GM03348 (cell line): ENCODE measurements at places on chromosomes 5 and 9.
A peak's percentile ranks its signal among the peaks of the same experiment; 100 is the strongest.

- no peak for DNase-seq
These were observed 210.2 kb downstream of the HSPA4 start for GRCh38 chr5:133261993-133262392.

GRCh38 chr5:109865637-109866036 lies 175.9 kb downstream of the MAN2A1 start:
- peak; percentile 51 for DNase-seq

GRCh38 chr9:133701981-133702797 lies 36.0 kb downstream of the SARDH start:
- no peak for DNase-seq

DNA sequence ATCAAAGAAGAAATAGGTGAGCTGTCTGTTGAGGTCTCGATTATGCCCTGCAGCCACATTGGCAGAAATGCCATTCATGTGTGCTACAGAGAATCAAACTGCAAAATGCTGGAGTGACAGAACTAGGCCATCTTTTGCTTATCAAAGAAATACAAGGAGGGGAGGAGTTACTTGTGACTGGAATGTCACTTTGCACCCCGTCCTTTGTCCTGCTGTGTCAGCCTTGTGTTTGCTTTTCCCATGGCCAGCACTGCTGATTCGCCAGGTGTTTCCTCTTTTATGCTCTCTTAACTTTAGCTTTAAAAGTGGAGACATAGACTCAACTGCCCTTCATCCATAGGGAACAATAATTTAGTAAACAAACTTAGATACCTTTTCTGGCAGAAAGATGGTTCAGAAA lies 54.3 kb downstream of the SLC46A2 start:
- no peak for DNase-seq

GRCh38 chr5:94244921-94245320 lies 373.5 kb downstream of the KIAA0825 start:
- DNase-seq = no peak

- no peak for DNase-seq
These were observed 376.8 kb downstream of the EBF1 start for GRCh38 chr5:158722940-158723339.

GRCh38 chr9:136745389-136746154 lies 2.8 kb downstream of the LCN6 start:
- no peak for DNase-seq

- no peak for DNase-seq
These were observed 2.9 kb downstream of the CDKN2A start for GRCh38 chr9:21991072-21991959.

- no peak for DNase-seq
These were observed 85.7 kb upstream of the SGCD start for GRCh38 chr5:156241266-156241665.

GRCh38 chr5:159244163-159244562 lies 18.9 kb upstream of the UBLCP1 start:
- DNase-seq = no peak

- DNase-seq = no peak
These were observed 374.3 kb downstream of the EBF1 start for GRCh38 chr5:158725297-158725851.

- DNase-seq = no peak
These were observed 17.1 kb upstream of the SLC6A3 start for GRCh38 chr5:1462358-1462757.

GRCh38 chr9:129841071-129841470 lies 5.8 kb downstream of the USP20 start:
- DNase-seq = no peak

GRCh38 chr5:44875661-44876605 lies 67.2 kb downstream of the MRPS30 start:
- no peak for DNase-seq

GRCh38 chr9:114001794-114002261 lies 76.3 kb downstream of the AMBP start:
- no peak for DNase-seq

DNA sequence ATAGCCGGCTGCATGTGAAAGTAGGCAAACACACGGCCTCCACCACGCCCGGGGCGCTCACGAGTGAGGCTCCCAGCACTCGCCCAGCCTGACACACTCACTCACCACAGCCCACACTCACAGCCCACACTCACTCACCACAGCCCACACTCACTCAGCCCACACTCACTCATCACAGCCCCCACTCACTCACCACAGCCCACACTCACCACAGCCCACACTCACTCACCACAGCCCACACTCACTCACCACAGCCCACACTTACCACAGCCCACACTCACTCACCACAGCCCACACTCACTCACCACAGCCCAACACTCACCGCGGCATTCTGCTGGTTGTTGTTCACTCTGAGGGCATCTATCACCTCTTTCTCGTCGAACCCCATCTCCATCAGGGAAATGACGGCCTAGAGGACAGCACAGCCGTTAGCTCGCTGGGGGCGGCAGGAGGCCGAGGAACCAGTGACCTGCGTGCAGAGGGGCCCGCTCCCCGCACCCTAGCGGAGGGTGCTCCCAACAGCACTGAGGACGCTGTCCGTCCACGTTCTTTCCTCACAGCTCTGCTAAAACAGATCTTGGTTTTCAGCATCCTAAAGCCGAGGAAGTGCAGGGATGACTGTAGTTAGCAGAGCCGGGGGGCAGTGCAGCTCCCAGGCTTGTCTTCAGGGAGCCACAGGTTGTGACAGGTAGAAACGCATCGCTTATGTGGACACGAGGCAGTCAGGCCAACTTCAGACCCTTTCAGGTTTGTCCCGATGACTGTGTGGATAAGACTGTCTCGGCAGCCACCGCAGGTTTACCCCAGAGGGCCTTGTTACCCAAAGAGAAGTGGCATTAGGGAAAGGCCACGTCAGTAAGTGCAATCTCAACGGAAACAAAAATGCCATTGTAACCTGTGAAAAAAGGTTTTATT lies 21.6 kb downstream of the UBAC1 start:
- no peak for DNase-seq

DNA sequence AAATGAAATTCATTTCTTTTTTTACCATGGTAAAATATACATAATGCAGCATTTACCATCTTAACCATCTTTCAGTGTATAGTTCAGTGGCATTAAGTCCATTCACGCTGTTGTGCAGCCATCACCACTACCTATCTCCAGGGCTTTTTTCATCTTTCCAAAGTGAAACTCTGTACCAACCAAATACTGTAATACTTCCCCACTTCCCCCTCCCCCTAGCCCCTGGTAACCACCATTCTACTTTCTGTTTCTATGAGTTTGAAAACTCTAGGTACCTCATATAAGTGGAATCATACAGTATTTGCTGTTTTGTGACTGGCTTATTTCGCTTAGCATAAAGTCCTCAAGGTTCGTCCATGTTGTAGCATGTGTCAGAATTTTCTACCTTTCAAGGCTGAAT lies 23.4 kb downstream of the SPAAR start:
- DNase-seq = no peak

GRCh38 chr9:114370251-114370967 lies 17.4 kb downstream of the AKNA start:
- DNase-seq = no peak

- no peak for DNase-seq
These were observed 66.8 kb downstream of the FBXL7 start for GRCh38 chr5:15566789-15567188.

- DNase-seq = peak; percentile 83
These were observed 155.6 kb downstream of the ARHGAP26 start for GRCh38 chr5:142925795-142926194.

- peak; percentile 48 for DNase-seq
These were observed 10.9 kb downstream of the ABL1 start for GRCh38 chr9:130845901-130846481.

GRCh38 chr9:1469996-1470395 lies 419.8 kb downstream of the DMRT2 start:
- DNase-seq = no peak

- no peak for DNase-seq
These were observed 47.5 kb downstream of the TMEM245 start for GRCh38 chr9:109072133-109072692.
